ENCODE measurements at places on chromosomes 13 and 19. TPM values are rescaled to one million over a fixed set of nuclear protein-coding genes. Genes with fewer than 3 reads are reported as not detected.

GRCh38 chr13:95698047-95698749 is 21.3 kb downstream of the DNAJC3 start:
- peaks cover 9% of the 10 kb centered on the region for H3K4me1 ChIP-seq
- no peaks in the 10 kb centered on the region for H3K27me3 ChIP-seq
- no peak overlapping the region for H3K27ac ChIP-seq
- H3K4me3 ChIP-seq, result no peak overlapping the region
- no peaks in the 10 kb centered on the region for H3K36me3 ChIP-seq
- no peak for DNase-seq

GRCh38 chr13:26618726-26619125 is 61.2 kb downstream of the WASF3 start:
- H3K27ac ChIP-seq, result no peak overlapping the region
- no peaks in the 10 kb centered on the region for H3K4me1 ChIP-seq
- no peaks in the 10 kb centered on the region for H3K27me3 ChIP-seq
- no peaks in the 10 kb centered on the region for H3K36me3 ChIP-seq

GRCh38 chr19:16330806-16331690 is 6.4 kb downstream of the KLF2 start:
- H3K27ac ChIP-seq, result peak overlapping the region; percentile 98
- H3K4me1 ChIP-seq, result peaks cover 37% of the 10 kb centered on the region
- no peak overlapping the region for H3K4me3 ChIP-seq
- H3K36me3 ChIP-seq, result peaks cover 29% of the 10 kb centered on the region
- H3K27me3 ChIP-seq, result no peaks in the 10 kb centered on the region

- H3K4me1 ChIP-seq, result no peaks in the 10 kb centered on the region
- H3K27me3 ChIP-seq, result no peaks in the 10 kb centered on the region
- H3K4me3 ChIP-seq, result no peak overlapping the region
- H3K36me3 ChIP-seq, result no peaks in the 10 kb centered on the region
- DNase-seq, result no peak
These were observed 152.6 kb downstream of the KDM4B start for GRCh38 chr19:5121266-5122120.

GRCh38 chr13:62678039-62678438 is 1262.4 kb upstream of the PCDH20 start:
- H3K36me3 ChIP-seq, result no peaks in the 10 kb centered on the region
- H3K27me3 ChIP-seq, result no peaks in the 10 kb centered on the region
- no peak for DNase-seq
- H3K27ac ChIP-seq, result no peak overlapping the region

Gene SHKBP1
- 98.4 TPM for total RNA-seq

Gene NMRK2
- total RNA-seq, result not detected

- no peak overlapping the region for H3K4me3 ChIP-seq
- no peak overlapping the region for H3K27ac ChIP-seq
- no peaks in the 10 kb centered on the region for H3K36me3 ChIP-seq
- no peaks in the 10 kb centered on the region for H3K27me3 ChIP-seq
- no peaks in the 10 kb centered on the region for H3K4me1 ChIP-seq
These were observed 230.0 kb downstream of the DCT start for GRCh38 chr13:94249512-94249911.

Gene PCSK4
- 7.4 TPM for total RNA-seq

Gene COL4A1
- 0.24 TPM for total RNA-seq

Gene CATSPERD
- total RNA-seq, result not detected

DNA sequence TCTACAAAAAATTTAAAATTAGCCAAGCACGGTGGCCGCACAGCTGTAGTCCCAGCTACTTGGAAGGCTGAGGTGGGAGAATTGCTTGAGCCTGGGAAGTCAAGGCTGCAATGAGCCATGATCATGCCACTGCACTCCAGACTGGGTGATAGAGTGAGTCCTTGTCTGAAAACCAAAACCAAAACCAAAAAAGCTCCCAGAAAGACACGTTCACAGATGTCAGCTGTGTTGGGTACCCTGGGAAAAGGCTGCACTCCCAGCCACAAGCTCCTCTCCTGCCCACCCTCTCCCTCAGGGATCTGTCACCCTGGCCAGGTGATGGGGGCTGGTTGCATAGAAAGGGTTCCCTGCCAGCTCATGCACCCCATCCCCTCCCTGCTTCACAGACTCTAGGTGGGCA is 53.3 kb downstream of the RNF6 start:
- no peak overlapping the region for H3K27ac ChIP-seq
- no peaks in the 10 kb centered on the region for H3K36me3 ChIP-seq
- no peaks in the 10 kb centered on the region for H3K27me3 ChIP-seq

GRCh38 chr19:55370305-55370988 is at the start of gene IL11:
TSS of gene IL11 (minus strand) at chr19:55370463. CDS start at chr19:55370310, 153 bp downstream.
- H3K36me3 ChIP-seq, result no peaks in the 10 kb centered on the region
- peaks cover 3% of the 10 kb centered on the region for H3K27me3 ChIP-seq
- no peak within 1 kb of the TSS for H3K27ac ChIP-seq
- peak within 1 kb of the TSS; percentile 30 for H3K4me3 ChIP-seq
- DNase-seq, result no peak

GRCh38 chr13:32179708-32180107 is 135.5 kb downstream of the ZAR1L start:
- no peaks in the 10 kb centered on the region for H3K36me3 ChIP-seq
- H3K27ac ChIP-seq, result no peak overlapping the region
- no peaks in the 10 kb centered on the region for H3K4me1 ChIP-seq
- H3K27me3 ChIP-seq, result no peaks in the 10 kb centered on the region

Gene RNF113B
- not detected for total RNA-seq

GRCh38 chr13:44402899-44403445 is 29.3 kb downstream of the SERP2 start:
- no peak overlapping the region for H3K4me3 ChIP-seq
- no peak overlapping the region for H3K27ac ChIP-seq
- no peaks in the 10 kb centered on the region for H3K4me1 ChIP-seq
- no peaks in the 10 kb centered on the region for H3K27me3 ChIP-seq

Data from naive thymus-derived CD4-positive, alpha-beta T cell (primary cell).